ENCODE measurements at places on chromosomes 3 and 15. TPM values are rescaled to one million over a fixed set of nuclear protein-coding genes. Genes with fewer than 3 reads are reported as not detected.

- peaks cover 2% of the 10 kb centered on the region for H3K27me3 ChIP-seq
- no peaks in the 10 kb centered on the region for H3K4me1 ChIP-seq
- H3K36me3 ChIP-seq = no peaks in the 10 kb centered on the region
- DNase-seq = no peak
- H3K4me3 ChIP-seq = no peak overlapping the region
- H3K27ac ChIP-seq = no peak overlapping the region
Measured at GRCh38 chr3:63338351-63338750, 60.2 kb downstream of the SYNPR start.

LDHAL6B gene
- not detected for total RNA-seq

GRCh38 chr15:44397869-44398268, 29.6 kb upstream of the CTDSPL2 start:
- no peaks in the 10 kb centered on the region for H3K27me3 ChIP-seq
- no peaks in the 10 kb centered on the region for H3K4me1 ChIP-seq
- no peak overlapping the region for H3K27ac ChIP-seq
- no peak overlapping the region for H3K4me3 ChIP-seq
- no peak for DNase-seq

GRCh38 chr15:58401276-58401675, 30.5 kb upstream of the LIPC start:
- peaks cover 4% of the 10 kb centered on the region for H3K27me3 ChIP-seq
- H3K4me1 ChIP-seq = no peaks in the 10 kb centered on the region
- no peak for DNase-seq
- H3K4me3 ChIP-seq = no peak overlapping the region
- H3K27ac ChIP-seq = no peak overlapping the region
- H3K36me3 ChIP-seq = no peaks in the 10 kb centered on the region

GRCh38 chr15:76866716-76867321, 38.3 kb downstream of the SCAPER start:
- H3K36me3 ChIP-seq = no peaks in the 10 kb centered on the region
- DNase-seq = no peak
- H3K4me1 ChIP-seq = no peaks in the 10 kb centered on the region
- no peak overlapping the region for H3K27ac ChIP-seq

GRCh38 chr3:5766848-5767247, 579.3 kb downstream of the EDEM1 start:
- H3K36me3 ChIP-seq = no peaks in the 10 kb centered on the region
- H3K4me3 ChIP-seq = no peak overlapping the region
- no peak for DNase-seq
- H3K27me3 ChIP-seq = no peaks in the 10 kb centered on the region

Measured in CD4-positive, CD25-positive, alpha-beta regulatory T cell (primary cell).